ENCODE measurements at places on chromosomes 16 and 17.

DNA sequence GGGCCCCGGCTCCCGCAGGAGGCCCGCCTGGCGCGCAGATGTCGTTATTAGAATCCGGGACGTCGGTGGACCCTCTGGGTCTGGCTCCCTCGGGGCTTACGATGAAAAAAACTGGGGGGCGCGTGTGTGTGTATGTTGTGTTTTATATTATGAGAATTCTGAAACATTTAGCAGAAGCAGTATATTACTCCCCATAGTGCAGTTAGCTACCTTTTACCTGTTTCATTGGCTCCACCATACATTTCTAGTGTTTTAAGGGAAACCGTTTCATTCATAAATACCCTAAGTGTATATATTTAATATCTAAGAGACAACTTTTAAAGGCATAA, 486 bp upstream of the DNAJA2 start:
- DNase-seq = no peak

DNA sequence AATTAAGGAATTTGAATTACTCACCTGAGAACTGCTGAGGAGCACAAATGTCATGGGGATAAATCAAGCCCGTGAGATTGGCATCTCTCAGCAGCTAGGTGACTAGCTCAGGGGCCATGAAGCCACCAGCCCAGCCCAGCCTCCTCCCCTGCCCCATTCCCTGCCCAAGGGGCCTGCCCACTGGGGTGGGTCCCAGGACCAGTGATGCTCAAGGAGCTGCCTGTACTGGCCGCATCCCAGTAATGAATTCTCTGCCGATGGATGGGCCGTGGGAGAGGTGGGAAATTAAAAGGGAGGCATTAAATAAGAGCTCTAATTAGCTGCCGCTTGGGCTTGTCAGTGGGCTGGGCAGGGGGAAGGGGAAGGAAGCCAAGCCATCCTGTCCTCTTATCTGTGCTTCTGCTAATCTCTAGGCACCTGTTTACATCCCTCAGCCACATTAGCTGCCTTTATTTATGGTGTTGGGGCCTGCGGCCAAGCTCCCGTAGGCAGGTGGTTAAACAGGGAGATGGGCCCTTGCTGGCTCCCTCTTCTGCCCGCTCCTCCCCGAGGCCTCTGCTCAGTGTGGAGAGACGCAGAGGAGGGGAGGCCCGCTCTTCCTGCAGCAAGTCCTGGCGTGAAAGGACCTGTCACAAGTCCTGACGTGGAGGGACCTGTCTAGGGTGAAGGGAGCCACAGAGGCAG, 48.8 kb downstream of the PIPOX start:
- DNase-seq = no peak

DNA sequence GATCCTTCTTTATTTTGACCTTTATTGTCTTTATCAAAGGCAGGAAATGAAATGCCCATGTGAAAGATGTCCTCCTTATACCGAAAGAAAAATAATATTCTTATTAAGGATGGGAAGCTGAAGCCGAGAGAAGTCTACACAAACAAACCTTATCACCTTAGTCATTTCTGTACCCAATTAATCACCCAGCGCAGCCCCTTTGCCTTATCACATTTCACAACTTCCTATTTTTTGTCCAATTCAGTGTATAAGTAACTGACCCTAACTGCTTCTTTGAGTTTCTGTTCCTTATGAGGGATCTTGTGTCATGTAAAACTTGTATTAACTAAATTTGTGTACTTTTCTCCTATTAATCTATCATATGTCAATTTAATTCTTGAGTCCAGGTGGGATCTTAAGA, 16.4 kb upstream of the CCL23 start:
- no peak for DNase-seq

- DNase-seq = no peak
Observed at GRCh38 chr17:32774695-32775084, 102.2 kb downstream of the MYO1D start.

DNA sequence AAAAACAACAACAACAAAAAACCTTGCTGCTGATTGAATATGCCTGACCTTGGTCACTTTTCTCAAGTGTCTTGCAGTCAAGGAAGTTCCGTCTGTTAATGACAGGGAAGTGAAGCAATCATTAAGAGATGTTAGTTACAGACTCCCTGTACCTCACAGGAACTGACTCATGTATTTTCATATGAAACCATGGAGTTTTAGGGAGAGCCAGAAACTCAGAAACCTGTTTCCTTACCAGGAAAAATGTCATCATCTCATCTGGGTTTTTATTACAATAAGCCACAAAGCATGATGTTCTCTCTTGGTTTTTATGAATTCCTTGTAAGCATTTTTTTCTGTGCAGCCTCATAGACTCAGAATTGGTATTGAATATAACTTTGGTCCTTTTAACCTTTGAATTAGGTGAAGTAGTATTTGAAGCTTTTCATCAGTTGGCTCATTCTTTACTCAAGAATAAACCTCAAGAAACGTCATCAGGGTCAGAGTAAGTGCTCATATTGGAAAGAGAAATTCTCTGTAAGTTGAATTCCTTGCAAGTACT, 10.3 kb downstream of the LYRM1 start:
- DNase-seq = no peak

DNA sequence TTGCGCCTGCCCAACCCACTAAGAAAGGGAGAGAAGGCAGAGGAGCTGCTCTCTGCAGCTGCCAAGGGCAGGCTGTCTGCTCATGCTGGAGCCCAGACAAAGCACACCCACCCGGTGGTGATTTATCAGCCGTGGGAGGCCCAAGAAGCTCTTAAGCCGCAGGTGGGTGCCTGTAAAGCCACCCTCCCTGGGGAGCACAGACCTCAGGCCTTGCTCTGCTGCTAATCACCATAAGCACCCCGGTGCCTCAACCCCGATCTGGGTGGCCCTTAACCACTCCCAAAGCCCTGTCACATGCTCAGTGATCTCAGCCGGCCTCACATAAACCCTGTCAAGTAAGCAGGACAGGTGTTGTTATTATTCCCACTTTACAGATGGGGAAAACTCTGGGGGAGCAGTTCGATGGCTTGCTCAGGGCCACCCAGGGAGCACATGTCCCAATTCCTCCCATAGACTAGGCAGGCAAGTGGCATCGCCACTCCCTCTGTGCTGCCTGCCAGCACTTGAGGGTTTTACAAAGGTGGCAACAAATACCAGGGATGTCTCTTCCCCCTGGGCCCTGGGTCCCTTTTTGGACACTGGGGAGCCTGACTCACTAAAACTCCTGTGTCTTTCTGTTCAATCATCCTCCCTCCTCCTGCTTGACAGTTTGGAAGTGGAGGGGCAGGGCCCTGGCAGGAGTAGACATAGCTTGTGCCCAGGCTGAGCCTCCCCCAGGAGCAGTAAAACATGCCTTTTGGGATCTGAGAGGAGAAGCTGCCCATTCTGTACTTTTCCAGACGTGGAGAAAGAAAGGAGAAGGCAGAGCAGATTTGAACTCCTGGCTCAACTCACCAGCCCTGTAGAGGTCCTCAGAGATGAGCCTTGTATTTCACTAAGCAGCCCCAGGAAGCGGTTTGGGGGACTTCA, 299.3 kb downstream of the SOX9 start:
- DNase-seq = no peak

GRCh38 chr16:85879975-85880831, 18.8 kb upstream of the IRF8 start:
- DNase-seq = no peak

DNA sequence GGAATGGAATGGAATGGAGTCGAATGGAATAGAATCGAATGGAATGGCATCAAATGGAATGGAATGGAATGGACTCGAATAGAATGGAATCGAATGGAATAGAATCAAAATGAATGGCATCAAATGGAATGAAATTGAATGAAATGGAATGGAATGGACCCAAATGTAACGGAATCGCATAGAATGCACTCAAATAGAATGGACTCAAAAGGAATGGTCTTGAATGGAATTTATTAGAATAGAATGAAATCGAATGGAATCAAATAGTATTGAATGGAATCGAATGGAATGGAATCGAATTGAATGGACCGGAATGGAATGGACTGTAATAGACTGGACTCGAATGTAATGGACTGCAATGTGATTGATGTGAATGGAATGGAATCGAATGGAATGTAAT, 501.4 kb upstream of the WSB1 start:
- no peak for DNase-seq

DNA sequence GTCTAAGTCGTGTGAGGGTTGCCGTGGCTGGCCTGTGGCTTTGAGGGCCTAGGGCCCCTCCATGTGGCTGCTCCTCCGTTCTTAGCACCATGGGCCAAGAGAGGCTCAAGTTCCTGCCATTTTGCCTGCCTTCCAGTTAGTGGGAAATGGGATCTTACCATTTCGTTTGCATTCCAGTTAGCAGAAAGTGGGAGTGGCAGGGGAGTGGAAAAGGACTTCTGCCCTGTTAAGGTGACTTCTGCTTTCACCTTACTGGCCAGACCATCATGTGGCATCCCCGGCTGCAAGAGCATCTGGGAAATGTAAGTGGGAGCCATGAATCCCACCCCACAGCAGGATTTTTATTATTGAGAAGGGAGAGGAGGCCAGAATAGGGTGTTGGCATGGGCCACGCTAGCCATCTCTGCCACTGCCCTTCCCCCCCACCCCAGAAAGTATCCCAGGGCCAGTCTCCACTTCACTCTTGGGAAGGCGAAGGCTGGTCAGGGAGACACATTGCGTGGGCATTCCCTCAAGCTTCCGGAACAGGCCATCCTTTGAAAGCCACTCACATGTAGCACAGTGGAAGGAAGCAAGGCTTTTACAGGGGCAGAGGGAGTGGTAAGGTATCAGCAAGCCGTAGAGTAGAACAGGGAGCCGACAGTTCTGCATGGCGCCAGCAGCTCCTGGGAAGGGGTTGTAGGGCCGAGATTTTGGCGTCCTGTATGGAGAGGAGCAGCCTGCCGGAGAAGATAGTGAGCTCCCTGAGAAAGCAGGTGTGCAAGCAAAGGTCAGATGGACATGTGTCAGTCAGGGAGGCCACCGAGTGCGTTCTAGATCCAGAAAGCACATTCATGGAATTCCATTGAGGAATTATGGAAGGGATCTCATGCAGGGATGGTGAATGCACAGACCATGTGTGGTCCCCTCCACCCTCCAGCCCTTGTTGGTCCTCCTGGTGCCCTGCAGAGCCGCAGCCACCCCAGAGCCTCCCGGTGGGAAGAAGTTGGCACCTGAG, 33.4 kb downstream of the CMIP start:
- no peak for DNase-seq

GRCh38 chr17:59391021-59391420, 59.6 kb downstream of the YPEL2 start:
- no peak for DNase-seq

GRCh38 chr17:68428498-68429172, 28.7 kb downstream of the WIPI1 start:
- DNase-seq = no peak

GRCh38 chr17:65413390-65413789, 148.1 kb downstream of the AXIN2 start:
- DNase-seq = no peak

DNA sequence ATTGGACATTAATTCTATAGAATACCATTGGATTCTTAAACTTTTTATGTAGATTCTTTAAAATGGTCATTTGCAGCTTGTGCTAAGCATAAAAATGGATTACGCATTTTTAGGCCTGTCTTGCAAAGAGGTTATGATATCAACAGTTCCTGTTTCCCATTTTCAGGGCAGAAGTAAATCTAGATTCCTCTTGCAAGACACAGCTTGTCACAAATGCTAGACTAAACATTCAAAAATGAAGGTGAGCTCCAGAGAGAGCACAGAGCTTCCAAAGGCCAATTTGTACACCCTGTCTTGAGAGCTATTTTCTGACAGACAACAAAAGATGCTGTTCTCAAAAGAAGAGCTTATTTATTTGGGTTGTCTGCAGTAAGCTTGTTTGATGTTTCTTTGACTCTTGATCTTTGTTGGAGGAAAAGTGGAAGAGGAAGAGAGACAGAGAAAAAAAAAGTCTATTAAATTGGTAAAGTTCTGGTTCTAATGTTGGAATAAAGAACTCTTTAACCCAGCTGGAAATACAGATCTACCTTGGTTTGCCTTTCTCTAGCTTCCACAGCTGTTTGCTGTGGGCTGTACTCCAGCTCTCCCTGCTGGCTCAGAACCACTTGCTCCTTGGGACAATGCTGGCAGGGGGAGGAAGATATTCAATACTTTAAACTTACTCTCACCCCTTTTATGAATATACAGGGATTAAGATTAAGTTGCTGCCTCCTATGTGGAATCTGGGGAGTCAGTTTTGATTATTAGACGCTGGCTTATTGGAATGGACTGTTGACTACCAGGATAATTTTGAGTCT, 651.8 kb downstream of the CDH11 start:
- no peak for DNase-seq

GRCh38 chr16:3138342-3138741, 3.5 kb downstream of the ZNF213 start:
- no peak for DNase-seq

- DNase-seq = no peak
Observed at GRCh38 chr16:4913130-4913773, 23.7 kb downstream of the PPL start.

Data from activated CD8-positive, alpha-beta memory T cell treated with anti-CD3 and anti-CD28 coated beads for 1 hour (primary cell).